ENCODE measurements at places on chromosomes 1 and 21.

DNA sequence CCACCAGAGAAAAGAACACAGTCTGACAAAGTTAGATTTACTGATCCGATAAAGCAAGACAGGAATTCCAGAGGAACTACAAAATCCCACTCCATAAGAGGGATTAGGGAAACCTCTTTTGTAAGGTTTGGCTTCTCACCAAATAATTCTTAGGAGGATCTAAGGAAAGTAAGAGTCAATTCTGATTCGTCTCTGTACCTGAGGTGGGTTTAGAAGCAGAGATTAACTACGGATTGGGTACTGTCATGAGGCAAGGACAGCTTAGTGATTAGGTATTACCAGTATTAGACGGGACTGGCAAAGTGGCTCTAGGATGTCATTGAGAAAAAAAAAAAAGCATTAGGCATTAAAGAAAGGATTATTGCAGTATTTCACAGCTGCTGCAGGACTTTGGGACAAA is 371.7 kb upstream of the BRINP3 start:
- DNase-seq, result no peak

DNA sequence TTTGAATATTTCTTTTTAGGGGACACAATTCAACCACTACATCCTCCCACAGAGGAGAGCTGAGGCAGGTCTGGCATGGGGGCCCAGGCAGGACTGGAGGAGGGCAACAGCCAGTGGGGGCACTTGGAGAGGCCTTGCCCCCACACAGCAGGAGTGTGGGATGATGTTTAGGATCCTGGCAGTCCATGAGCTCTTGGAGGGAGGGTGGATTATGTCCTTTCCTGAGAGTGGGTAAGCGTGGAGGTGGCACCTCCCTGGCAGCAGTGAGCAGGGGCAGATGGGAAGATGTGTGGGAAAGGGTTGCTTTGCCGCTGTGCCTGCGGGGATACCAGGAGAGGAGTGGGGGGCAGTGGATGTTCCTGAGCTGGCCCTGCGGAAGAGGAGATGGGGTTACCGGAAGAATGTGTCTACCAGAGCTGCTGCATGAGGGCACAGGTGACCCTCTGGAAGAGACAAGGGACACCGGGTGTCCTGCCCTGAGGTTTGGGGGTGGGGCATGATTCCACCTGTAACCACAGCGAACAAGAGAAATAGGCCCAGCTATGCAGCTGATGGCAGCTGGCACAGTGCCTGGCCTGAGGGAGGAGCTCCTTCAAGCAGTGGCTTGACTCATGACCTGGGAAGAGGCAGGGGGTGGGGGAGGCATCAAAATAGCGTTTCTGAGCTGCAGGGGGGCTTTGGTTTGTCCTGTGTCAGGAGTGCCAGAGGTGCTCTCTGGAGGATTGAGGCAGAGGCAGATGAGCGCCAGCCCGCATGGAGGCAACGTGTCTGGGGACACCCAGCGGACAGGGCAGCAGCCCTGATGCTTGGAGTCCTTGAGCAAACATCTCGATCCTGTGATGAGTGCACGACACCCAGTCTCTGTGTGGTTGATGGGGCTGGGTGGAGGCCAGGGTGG is 123.9 kb upstream of the TMPRSS2 start:
- DNase-seq, result no peak

GRCh38 chr21:26117324-26117971 is 53.1 kb downstream of the APP start:
- no peak for DNase-seq

- no peak for DNase-seq
Measured at GRCh38 chr1:3112526-3112925, 43.5 kb downstream of the PRDM16 start.

GRCh38 chr1:60444680-60445079 is 371.1 kb upstream of the C1orf87 start:
- no peak for DNase-seq

GRCh38 chr1:204780630-204781029 is 90.0 kb upstream of the NFASC start:
- no peak for DNase-seq

Data from NT2/D1 (cell line).